Motor neuron (in vitro differentiated cells): ENCODE measurements at places on chromosomes 6 and 20. TPM values are rescaled to one million over a fixed set of nuclear protein-coding genes. Genes with fewer than 3 reads are reported as not detected.

- no peak for ATAC-seq
These were observed 42.6 kb upstream of the PXDC1 start for GRCh38 chr6:3794092-3794491.

DNA sequence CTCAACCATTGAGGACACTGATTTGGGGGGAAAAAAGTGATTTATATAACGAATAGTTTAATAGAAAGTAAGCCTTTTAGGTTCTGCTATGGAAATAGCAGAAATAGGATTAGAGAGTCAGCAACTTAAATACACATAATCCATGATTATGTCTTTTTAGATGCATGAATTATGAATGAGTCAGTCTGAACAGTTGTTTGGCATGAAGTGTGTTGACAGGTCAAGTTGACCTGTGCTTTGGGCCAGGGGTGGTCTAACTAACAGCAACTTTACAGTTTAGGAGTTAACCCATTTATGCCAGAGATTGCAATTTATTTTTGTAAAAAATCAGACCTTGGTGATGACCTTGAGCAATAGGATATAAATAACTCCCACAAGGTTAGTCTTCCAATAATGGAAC is 191.3 kb downstream of the MTFR2 start:
- no peak for ATAC-seq

GRCh38 chr6:32047855-32048766 is 9.9 kb downstream of the CYP21A2 start:
- ATAC-seq: peak; percentile 14

DNA sequence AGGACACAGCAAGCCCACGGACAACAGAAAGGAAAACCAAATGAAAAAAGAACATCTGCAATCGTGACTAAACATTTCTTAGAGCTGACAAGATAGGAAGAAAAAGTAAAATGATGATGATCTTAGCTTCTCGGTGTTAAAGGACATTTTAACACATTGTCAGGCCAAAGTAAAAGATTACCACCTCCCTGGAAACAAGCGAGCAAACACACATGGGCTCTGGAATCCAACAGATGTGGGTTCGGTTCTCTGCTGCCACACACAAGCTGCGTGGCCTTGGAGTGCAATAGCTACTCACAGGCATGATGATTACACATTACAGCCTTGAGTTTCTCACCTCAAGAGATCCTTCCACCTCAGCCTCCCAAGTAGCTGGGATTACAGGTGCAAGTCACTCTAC is 7.5 kb upstream of the AAR2 start:
- no peak for ATAC-seq

GRCh38 chr6:37539171-37540028 is 39.7 kb upstream of the CCDC167 start:
- ATAC-seq: no peak

The TAF8 gene
- 8.8 and 10.4 TPM in 2 replicates for total RNA-seq

The KCNK5 gene
- 1.8 and 2.0 TPM in 2 replicates for total RNA-seq

The CLPSL1 gene
- total RNA-seq: not detected in 2 replicates

The KCNB1 gene
- total RNA-seq: 2.3 and 3.4 TPM in 2 replicates
